ENCODE measurements at places on chromosomes 5 and 9.

- DNase-seq: no peak
These were observed 338.6 kb upstream of the TNC start for GRCh38 chr9:115456515-115456914.

DNA sequence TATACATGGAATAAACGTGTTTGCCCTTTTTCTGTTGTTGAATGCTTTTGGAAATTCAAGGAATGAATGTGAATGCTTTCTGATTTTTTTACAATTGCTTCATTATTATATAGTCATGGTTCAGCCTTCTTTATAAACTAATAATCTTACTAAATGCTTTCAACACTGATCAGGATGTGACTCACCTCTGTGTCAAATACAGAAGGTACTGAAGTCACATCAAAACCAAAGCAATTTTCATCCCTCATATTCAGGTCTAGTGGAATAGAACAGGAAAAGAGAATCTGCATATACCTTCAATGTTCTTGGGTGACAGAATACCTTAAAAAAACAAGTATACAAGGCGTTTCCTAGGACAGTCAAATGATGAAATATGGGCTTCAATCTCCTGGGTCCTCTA, 170.7 kb downstream of the PDE4D start:
- DNase-seq: no peak

GRCh38 chr5:136062366-136063274, 33.8 kb downstream of the TGFBI start:
- DNase-seq: no peak

- DNase-seq: no peak
These were observed 452.3 kb downstream of the ZSWIM6 start for GRCh38 chr5:61784341-61784740.

GRCh38 chr9:108142504-108143201, 653.1 kb upstream of the KLF4 start:
- no peak for DNase-seq

DNA sequence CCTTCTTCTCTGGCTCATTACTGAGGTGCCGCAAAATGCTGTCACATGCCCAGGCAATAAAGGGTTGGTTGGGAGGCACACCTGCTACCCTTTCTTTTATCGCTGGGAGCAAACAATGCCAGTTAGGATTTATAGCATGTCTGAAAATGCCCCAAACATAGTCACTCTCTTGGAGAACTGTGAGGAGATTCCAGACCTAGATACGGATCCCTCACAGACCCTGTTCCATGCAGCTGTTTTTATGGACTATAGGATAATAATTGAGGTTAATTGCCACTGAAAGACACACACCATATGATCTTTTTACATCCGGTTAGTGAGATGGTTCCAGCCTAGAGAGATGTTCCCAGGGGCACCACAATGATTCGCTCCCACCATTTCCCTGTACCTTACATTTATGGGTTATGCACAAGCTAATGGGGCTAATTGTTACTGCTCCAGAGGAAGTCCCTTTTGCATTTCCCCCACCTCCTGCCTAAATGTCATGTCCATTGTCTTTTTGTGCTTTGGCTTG, 318.1 kb downstream of the PIK3R1 start:
- DNase-seq: no peak

- DNase-seq: no peak
These were observed 270.2 kb downstream of the NTRK2 start for GRCh38 chr9:84939774-84940173.

- no peak for DNase-seq
These were observed 3.6 kb upstream of the TMEM38B start for GRCh38 chr9:105690742-105691141.

DNA sequence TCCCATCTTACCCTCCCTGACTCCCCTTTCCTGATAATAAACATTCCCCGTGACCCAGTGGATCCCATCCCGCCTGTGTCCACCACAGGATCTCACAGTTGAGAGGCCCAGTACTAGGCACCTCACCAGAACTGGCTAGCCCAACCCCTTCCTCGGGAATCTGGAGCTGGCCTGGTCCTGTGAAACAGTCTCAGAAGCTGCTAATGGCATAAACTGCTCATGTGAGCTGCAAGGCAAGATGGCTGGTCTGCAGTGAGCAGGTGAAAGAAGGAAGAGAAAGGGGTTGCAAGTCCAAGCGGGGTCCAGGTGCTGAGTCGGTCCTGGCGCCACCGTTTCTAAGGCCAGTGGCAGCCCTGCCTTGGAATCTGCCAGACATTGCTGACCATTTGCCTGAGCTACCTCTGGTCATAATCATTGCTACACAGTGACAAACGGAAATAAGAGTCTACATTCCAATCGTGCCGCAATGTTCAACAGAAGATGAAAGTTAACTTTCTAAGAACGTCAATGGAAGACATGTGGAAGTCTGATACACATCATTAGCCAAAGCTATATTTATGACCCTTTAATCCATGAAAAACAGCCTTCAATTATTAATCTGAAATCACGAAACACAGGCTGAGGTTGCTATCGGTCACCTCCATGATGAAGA, 33.7 kb downstream of the DNAH5 start:
- no peak for DNase-seq

- no peak for DNase-seq
These were observed 10.0 kb upstream of the CCL28 start for GRCh38 chr5:43422143-43422542.

DNA sequence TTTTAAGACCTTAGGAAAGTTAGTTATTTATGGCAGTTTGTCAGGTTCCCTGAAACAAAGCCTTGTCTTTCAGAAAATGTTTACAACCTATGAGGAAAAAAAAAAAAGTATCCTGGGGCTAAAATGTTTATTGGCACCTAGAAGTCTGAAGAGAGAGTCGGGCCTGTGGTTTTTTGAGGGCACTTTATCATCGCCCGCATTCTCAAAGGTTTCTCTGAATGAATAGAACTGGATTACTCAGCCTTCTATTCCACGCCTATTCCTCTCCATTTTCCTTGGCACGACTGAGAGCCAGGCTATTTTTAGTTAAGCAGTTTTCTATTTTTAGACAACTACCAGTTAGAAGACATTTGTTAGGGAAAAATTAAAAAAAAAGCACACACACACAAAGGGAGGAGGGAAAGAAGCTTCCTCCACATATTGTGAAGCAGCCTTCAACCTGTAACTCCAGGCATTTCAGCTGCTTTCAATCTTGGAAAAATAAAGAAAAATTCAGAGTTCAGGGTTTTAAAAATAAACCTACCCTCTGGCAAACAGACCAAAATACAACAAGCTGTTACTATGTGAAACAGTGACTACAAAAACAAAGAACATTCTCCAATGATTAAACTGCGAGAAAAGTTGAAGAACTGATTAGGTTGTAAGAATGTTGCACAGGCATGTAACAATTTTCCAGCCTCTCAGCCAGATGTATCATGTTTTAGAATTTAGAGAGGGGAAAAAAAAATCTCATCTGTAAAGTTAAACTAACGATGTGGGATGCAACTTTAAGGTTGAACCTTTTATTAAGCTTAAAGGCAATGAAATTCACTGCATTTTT, 97.0 kb downstream of the MEF2C start:
- peak; percentile 70 for DNase-seq

DNA sequence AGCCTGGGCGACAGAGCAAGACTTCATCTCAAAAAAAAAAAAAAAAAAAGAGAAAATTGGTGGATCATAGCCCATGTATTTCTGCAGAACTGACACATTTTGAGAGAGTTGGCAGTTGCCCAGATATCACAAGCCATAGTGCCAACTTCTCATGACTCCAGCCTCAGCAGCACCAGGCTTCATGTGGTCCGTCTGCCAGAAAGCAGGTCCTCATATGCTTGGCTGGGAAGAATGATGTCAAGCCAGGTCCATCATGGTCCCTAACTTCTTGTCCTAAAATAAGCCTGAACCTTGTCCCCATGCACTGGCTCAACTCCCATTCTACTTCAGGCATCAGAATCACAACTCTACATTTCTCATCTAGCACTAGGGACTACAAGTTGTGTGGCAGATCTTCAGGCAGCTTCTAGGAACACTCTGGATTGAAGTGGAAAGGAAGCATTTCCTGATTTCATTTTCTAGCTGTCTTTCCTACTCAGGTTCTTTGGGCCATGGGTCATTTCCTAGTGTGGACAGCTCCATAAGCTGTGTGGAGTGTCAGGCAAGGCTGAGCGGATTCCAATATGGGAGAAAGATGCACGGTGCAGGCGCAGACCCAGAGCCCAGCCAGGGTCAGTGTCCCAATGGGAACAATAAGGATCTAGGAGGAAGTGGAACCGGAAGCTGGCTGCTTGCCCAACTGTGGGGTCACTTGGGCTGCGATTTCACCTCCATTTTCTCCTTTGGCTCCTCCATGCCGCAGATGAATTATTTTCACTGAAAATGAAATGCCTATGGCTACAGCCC, 90.1 kb downstream of the LMNB1 start:
- no peak for DNase-seq

GRCh38 chr5:179164331-179165311, 104.4 kb downstream of the ZNF354C start:
- no peak for DNase-seq

GRCh38 chr5:76401801-76402250, 1.3 kb upstream of the IQGAP2 start:
- DNase-seq: no peak

DNA sequence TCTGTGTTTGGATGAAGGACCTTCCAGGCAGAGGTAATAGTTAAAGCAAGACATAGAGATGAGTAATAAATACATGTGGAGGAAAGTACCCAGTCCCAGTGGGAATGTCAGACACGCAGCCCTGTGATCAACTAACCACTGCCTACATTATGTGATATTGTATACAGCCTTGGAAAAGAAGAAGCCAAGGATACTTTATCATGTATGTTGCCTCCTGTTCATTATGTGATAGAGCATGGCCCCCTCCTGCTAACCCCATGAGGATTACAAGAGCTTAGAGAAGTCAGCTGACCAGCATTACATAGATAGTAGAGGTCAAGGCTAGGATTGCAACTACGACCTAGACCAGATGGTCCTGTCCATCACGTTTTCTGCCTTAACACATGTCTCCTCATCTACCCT, 497.0 kb upstream of the TNC start:
- no peak for DNase-seq

GRCh38 chr5:80206282-80206681, 49.6 kb downstream of the SERINC5 start:
- no peak for DNase-seq

DNA sequence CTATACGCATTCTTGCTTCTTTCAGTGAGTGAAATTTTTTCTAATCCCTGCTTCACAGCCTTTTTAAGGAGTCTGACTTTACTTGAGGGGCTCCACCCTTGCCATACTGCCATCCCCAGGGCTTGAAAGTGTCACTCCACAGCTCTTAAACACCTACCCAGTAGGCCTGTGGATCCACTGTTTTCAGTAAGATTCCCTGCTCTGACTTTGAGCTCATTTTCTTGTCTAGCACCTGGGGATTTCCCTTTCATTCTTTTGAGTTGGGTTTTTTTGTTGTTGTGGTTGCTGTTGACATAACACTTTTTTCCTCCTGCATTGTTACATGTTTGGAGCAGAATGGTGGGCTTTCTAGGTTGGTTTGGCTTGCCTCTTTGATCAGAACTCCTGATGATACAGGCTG, 23.6 kb downstream of the SREK1IP1 start:
- DNase-seq: no peak

DNA sequence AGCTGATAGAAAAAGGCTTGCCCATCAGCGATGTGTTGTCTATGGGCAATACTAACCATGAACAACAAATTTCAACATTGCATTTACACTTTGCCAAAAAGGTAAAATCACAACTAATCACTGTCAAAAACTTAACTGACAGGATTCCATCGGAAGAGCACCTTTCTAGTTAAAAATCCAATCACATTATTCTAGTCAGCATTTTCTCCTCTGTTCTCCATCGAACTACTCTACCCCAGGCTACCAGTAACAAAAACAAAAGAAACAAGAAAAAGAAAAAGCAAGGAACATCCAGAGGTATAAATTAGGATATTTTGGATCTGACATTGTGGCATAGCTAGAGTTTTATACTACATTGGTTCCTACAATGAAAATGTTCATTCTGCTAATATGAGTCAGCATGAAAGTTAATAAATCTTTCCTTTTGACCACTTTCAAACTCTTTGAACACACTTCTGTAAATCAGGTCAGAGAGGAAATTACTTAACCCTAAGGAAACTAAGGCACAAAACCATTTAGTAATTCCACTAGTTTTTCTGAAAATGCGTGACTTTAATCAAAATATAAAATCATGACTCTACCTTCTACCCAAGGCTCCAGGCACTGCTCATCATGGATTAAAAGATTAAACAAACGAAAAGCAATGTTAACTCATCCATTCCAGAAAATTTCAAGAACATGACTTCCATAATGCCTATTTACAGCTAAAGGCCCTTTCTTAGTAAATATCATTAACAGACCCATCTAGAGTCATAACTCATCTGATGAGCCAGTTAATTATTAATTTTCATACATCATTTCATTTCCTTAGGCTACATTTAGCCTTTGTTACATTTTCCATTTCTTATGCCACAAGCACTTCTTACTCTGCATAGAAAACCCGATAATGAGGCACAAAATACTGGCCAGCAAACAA, 10.2 kb downstream of the GLIS3 start:
- no peak for DNase-seq

- no peak for DNase-seq
These were observed 394.5 kb downstream of the CTNND2 start for GRCh38 chr5:11509793-11510192.

GRCh38 chr9:22169727-22170503, 160.8 kb upstream of the CDKN2B start:
- no peak for DNase-seq

DNA sequence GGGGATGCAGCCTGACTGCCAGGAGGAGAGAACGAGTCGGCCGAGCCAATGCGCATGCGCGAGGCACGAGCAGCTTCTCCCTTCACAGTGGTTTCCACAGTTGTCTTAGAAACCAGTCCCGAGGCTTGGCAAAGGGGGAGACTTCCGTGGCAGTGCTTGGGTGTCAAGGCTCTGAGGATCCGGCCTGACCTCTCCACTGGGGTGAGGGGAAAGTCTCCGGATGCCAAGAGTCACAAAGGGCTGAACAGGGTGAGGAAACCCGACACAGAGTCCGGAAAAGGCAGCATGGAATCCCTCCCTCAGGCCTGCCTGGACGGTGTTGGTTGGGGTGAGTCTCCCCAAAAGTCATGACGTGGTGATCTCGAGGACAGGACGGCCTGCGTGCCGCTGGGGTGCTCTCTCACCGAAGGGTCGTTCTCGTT, 475.5 kb downstream of the SPATA31A7 start:
- DNase-seq: no peak

GRCh38 chr9:37370282-37370681, 52.2 kb upstream of the GRHPR start:
- no peak for DNase-seq

Measured in HAP-1 (cell line).